Right cardiac atrium (tissue), 5 donors: ENCODE measurements at places on chromosomes 1 and 21. TPM values are rescaled to one million over a fixed set of nuclear protein-coding genes. Genes with fewer than 3 reads are reported as not detected.

NBPF1 gene
- 15.6 TPM for total RNA-seq

SPATA45 gene
- total RNA-seq: not detected

NRDC gene
- total RNA-seq: 153 TPM

SPRR2A gene
- not detected for total RNA-seq

OR10J4 gene
- not detected for total RNA-seq

CNIH3 gene
- total RNA-seq: 2.1 TPM

TESK2 gene
- total RNA-seq: 4.3 TPM
